Skeletal muscle cell (primary cell): ENCODE measurements at places on chromosomes 12 and 14.

GRCh38 chr14:81450100-81450531 lies 50.0 kb upstream of the STON2 start:
- DNase-seq = peak; percentile 16

DNA sequence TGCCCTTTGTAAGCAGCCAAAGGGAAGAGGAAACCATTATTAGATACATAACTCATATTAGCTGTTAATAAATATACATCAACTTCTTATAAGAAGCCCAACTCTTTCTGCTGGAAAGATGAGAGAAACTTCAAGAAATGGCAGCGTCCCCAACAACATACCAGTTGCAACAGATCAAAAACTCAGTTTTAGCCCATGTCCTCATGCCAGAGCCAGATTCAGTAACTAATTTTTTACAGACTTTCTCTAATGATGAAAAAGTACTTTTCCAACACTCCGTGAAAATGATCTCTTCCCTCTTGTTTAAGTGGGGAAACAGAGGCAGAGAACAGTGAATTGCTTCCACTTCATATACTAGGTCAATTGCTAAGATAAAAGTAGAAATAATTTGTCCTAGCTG lies 206.8 kb upstream of the NUDT4 start:
- DNase-seq = no peak

DNA sequence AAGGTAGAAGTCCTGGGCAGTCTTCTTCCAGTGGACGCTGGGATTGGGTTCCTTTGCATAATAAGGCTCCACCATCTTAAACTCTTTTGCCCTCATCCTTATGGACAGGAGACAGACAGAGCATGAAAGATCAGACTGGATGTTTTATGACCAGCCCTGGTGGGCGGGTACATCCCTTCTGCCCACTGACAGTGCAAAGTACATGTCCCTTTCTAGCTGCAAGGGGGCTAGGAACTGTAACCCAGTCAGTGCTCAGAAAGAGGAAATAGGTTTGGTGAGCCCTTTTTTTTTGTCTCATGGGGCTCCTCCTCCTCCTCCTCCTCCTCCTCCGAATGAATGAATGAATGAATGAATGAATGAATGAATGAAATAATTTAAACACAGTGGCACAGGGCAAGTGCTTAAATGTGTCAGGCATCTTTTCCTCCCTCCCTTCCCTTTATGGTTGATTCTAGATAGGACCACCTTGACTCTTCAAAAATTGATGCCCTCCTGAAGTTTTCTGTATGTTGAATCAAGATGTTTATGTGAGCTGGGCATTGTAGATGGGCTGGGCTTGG lies 36.4 kb upstream of the HNF1A start:
- no peak for DNase-seq

- no peak for DNase-seq
Observed at GRCh38 chr14:49907186-49907585, 14.3 kb downstream of the ARF6 start.

DNA sequence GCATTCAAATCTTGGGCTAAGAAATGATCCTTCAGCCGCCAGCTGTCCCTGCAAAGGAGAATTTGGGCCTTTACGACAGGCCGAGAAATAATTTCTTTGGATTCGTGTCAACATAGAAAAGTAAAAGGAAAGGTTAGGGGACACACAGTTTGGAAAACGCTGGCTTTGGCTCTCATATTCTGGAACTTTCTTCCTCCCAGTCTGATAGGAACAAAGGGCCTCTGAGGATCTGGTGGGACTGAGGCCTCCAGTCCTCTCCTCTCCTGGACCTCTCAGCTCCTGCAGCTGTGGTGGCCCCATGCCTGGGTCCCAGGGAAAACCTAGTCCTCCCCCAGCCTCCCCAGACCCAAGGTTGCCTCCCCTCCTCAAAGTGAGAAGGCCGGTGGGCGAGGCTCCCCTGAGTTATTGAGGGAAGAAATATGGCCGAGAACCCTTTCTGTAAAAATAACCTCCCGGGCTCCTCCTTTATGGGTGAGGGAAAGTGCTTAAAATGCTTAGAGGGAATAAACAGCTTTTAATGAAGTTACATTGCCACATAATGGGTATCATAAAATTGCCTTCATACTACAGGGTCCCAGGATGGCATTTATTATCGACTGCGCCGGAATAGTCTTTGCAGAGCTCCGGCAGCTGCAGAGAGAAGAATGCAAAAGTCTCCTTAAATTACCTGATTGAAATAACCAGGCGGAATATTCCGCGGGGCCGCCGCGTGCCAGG lies 188.3 kb downstream of the PHETA1 start:
- DNase-seq = no peak

DNA sequence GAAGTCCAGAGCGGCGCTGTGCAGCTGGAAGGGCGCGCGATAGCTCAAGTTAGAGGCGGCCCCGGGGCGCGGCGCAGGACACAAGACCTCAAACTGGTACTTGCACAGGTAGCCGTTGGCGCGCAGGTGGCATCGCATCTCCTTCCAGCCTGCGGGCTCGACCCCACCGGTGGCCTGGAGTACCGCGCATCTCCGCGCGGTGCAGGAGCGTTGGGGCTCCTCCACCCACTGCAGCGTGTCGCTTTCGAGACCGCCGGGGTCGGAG lies 553 bp downstream of the CLEC14A start:
- DNase-seq = no peak

DNA sequence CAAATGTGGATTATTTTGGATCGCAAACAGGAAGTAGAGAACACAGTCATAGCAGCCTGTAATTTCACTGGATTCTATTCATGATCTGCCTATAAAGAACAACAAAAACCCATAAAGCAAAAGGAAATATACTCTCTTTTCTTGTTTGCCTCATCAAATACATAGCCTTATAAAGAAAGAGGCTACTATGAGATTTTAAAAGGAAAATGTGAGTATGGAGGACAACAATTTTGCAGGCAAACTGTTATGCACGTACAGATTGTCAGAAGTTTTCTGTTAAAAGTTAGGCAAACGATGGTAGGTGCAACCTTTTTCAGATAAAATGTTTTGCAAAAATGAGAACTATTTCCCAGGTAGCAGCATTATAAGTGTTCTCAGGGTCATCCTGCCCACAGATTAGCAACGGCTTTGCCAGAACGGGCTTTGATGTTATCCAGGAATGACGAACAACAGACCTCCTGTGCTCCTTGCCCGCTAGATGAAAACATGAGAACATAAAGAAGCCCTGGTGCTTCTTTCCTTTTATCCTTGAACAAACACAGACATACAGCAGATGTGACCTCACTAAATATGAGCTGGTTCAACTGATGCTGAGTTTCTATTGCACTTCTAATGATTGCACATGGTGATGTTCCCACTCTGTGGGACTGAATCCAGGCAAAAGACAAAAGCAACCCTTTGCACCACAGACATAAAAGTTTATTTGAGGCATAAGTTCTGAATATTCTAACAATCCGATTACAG lies 88.1 kb downstream of the ITPR2 start:
- DNase-seq = no peak

- peak; percentile 34 for DNase-seq
Observed at GRCh38 chr14:53999061-53999488, 42.5 kb upstream of the BMP4 start.

DNA sequence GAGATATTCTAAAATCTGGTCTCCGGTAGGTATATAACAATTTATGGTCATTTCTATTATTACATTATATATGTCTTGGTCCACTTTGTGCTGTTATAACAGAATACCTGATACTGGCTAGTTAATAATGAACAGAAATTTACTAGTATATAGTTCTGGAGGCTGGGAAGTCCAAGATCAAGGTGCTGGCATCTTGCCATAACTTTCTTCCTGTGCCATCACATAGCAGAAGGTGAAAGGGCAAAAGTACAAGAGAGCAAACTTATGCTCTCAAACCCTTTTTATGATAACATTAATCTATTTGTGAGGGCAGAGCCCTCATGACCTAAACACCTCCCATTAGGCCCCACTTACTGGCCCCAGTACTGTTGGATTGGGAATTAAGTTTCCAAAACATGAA lies 17.9 kb upstream of the BATF start:
- DNase-seq = no peak

DNA sequence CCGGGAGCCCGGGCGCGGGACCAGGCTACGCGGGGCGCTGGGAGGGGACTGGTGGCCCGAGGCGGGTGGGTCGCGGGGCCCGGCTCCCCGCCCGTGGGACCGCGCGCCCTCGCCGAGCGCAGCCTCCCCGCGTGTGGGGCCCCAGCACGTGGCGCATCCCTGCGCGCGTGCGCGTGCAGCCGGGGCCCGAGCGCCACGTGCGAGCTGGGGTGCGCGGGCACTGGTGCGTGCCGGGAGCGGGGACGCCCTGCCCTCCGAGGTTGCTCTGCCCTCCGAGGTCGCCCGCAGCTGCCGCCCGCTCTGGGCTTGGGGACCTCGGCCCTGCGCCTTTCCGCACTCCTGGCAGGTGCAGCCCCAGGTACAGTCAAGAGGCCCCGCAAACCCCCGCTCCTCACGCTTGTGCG lies 365 bp upstream of the CCDC88C start:
- no peak for DNase-seq

GRCh38 chr12:3073438-3074250 lies 3.5 kb upstream of the TSPAN9 start:
- no peak for DNase-seq

DNA sequence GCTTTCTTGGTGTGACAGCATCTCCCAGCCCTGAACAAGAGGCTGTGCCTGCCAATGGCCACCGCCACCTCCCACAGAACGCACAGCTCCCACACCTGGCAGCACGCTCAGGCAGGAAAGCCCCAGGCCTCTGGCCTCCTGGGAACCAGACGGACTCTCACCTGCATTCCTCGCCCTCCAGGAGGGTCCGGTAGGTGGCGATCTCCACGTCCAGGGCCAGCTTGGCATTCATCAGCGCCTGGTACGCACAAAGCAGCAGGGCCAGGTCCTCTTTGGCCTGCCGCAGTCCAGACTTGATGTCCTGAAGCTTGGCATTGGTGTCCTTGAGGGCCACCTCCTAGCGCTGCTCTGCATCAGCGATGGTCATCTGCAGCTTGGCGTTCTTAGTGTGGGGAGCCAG lies 12.1 kb upstream of the KRT77 start:
- no peak for DNase-seq

- peak; percentile 24 for DNase-seq
Observed at GRCh38 chr14:37232907-37233481, 35.3 kb downstream of the MIPOL1 start.

- DNase-seq = no peak
Observed at GRCh38 chr12:61490526-61491498, 769.4 kb upstream of the USP15 start.

DNA sequence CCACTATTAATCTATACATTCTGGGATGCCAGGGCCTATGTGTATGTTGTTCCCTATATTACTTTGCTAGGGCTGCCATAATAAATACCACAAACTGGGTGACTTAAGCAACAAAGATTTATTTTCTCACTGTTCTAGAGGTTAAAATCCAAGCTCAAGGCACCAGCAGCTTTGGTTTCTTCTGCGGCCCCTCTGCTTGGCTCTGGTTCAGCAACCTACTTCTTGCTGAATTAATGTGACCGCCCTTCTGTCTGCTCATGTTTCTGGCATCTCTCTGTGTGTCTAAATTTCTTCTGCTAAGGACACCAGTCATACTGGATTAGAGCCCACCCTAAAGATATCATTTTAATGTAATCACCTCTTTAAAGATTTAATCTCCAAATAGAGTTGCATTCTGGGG lies 84.7 kb downstream of the ZNF664 start:
- DNase-seq = no peak

GRCh38 chr12:28349196-28349595 lies 158.9 kb downstream of the CCDC91 start:
- no peak for DNase-seq

- no peak for DNase-seq
Observed at GRCh38 chr12:89392391-89392790, 40.1 kb upstream of the DUSP6 start.

DNA sequence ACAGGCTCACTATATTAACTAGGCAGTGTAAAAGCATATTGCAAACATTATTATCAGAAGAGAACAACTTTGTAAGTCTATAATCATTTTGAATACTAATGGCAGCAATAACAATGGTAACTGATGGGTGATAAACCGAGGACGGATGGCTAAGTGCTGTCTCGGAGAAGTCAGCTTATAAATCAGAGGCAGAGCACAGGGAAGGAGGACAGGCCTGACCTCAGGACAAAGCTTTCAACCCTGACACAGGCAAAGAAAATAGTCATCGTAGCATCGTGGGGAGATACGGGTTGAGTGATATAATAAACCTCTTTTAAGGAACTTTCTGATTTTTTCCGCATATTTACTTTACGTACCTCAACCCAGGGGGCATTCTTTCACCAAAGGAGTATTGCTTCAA lies 48.4 kb downstream of the FLRT2 start:
- DNase-seq = no peak

DNA sequence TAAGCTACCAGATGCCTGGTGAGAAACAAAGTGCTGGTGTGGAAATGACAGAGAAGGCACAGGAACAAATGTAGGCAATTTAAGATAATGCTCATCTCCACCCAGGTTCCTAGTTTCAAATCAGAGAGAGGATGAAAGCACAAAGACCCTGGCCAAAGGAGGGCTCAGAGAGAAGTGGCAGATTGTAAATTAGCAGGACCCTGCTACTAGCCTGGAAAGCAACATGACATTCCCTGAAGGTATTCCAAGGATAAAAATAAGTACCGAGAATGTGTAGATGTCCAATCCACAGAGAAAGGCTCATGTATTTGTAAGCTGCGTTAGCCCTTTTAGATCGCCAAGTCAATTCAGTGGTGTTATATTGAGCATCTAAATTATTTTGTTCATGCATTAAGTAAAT lies 324.0 kb downstream of the TMEM117 start:
- DNase-seq = no peak

DNA sequence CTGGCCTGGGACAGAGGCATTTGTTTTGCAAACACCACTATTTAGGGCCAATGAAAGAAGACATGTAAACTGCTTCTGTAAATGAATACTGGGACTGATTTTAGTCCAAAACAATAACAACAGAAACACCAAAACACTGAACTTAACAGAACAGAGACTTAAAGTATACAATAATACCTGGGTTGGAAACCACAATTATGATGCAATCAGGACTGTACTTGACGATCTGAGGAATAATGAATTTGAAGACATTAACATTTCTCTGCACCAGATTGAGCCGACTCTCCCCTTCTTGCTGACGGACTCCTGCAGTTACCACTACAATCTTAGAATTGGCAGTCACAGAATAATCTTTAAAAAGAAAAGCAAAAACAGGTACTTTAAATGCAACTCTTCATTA lies 13.9 kb downstream of the LDHB start:
- DNase-seq = no peak

- DNase-seq = no peak
Observed at GRCh38 chr12:48086327-48086726, 19.6 kb downstream of the SENP1 start.

GRCh38 chr12:103422746-103423515 lies 72.8 kb downstream of the C12orf42 start:
- DNase-seq = no peak

GRCh38 chr12:85531341-85531740 lies 251.3 kb downstream of the ALX1 start:
- DNase-seq = no peak

DNA sequence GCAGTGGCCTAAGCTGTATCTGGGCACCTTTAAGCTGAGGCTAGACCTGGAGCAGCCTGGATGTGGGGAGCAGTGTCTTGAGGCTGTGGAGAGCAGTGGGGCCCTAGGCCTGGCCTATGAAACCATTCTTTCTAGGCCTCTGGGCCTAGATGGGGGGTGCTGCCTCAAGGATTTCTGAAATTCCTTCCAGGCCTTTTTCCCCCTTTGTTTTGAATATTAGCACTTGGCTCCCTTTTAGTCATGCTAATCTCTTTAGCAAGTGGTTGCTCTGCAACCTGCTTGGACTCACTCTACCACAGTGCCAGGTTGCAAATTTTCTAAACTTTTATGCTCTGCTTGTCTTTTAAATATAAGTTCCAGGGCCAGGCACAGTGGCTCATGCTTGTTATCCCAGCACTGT lies 41.6 kb upstream of the RFX4 start:
- no peak for DNase-seq

GRCh38 chr14:51993285-51993920 lies 4.1 kb downstream of the RTRAF start:
- DNase-seq = no peak
